Endothelial cell of coronary artery (primary cell): ENCODE measurements at places on chromosomes 13 and 19. TPM values are rescaled to one million over a fixed set of nuclear protein-coding genes. Genes with fewer than 3 reads are reported as not detected.

KIR3DL2 gene
- total RNA-seq = not detected in 2 replicates

CDC34 gene
- 107 and 112 TPM in 2 replicates for total RNA-seq

KLK15 gene
- 0.09 TPM in 1 of 2 replicates, not detected in the other for total RNA-seq

INTS6 gene
- 29.7 and 36.9 TPM in 2 replicates for total RNA-seq

ZNF763 gene
- total RNA-seq = 0.36 and 0.75 TPM in 2 replicates

TLE5 gene
- 148 and 183 TPM in 2 replicates for total RNA-seq

TSC22D1 gene
- total RNA-seq = 52.5 and 61.6 TPM in 2 replicates

AMER2 gene
- not detected in 2 replicates for total RNA-seq

CNN1 gene
- 2.0 and 6.9 TPM in 2 replicates for total RNA-seq

PRR36 gene
- total RNA-seq = not detected in 2 replicates

FPR3 gene
- total RNA-seq = under 0.01 and 2.4 TPM in 2 replicates
